ENCODE measurements at places on chromosomes 3 and 15.

GRCh38 chr15:101327147-101327740 is 32.2 kb upstream of the SNRPA1 start:
- DNase-seq = no peak

- no peak for DNase-seq
Observed at GRCh38 chr15:52171386-52171785, 19.8 kb downstream of the GNB5 start.

GRCh38 chr3:8780279-8780678 is 10.9 kb upstream of the OXTR start:
- no peak for DNase-seq

DNA sequence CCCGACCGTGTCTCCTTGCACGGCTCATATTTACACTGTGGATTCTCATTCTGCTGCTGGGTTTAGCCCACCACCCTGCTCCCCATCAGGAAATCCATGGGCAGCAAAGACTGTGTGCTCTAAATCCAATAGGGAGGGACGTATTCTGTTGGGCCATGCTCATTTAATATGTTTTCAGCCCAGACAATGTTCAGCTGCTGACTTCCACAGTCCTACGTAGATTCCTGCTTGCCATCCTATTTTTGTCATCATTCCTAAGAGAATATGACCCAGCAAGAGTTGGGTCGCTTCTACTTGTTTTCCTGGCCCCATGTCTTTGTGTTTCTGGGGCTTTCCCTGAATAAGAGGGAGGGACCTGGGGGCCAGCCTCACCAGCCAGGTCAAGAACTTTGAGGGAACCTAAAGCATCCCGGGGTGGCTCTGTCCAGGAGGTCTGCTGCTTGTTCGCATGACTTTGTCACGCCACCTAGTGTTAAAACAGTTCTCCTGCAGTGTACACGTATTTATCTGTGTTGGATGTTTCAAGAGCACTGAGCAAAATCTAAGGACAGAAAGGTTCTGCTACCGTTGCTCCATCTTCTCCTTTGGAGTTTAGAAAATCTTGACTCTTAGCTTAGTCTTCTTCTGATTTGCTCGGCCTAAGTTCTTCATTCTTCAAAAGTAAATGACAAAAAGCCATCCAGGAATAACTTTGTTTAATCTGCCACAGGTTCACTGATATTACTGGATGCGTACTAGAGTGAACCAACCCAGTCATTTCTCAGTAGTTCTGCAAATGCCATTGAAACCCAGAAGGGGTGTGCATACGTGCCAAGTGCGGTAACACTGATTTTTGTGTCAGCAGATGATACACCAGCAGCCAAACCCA is 79.8 kb upstream of the NR2E3 start:
- peak; percentile 67 for DNase-seq

GRCh38 chr3:32226875-32227500 is 11.5 kb upstream of the CMTM8 start:
- DNase-seq = peak; percentile 79

- DNase-seq = peak; percentile 85
Observed at GRCh38 chr3:142315083-142315482, 89.7 kb upstream of the GK5 start.

GRCh38 chr15:83066034-83066733 is 868 bp downstream of the BTBD1 start:
- peak; percentile 8 for DNase-seq

GRCh38 chr3:98514948-98515347 is 7.8 kb downstream of the CLDND1 start:
- DNase-seq = no peak

GRCh38 chr3:46467562-46467961 is 2.9 kb upstream of the LTF start:
- DNase-seq = no peak

Measured in fibroblast of skin of scalp (primary cell).